ENCODE measurements at places on chromosomes 2 and 18.

DNA sequence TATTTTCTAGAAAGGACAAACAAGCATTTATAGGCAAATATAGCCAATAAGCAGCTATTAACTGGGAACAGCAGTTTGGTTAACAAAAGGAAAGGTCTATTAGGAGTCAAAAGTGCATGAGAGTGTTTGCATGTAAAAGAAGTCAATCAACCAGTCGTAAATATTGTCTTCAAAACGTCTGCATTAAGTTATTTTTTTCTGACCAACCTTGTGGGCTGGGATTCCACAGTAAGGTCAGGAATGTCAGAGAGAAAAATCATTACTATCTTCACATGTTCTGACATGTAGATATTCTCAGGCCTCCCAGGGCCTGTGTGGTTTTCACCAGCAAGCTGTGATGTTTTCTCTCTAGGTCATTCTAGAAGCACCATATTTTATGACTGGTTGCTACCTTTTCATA is 922.5 kb downstream of the SUCLG1 start:
- DNase-seq = no peak

GRCh38 chr18:6741232-6741663 is 11.7 kb downstream of the ARHGAP28 start:
- no peak for DNase-seq

GRCh38 chr2:233977296-233977837 is 60.2 kb downstream of the TRPM8 start:
- no peak for DNase-seq

- DNase-seq = no peak
Measured at GRCh38 chr2:157290525-157290924, 33.0 kb downstream of the GALNT5 start.

DNA sequence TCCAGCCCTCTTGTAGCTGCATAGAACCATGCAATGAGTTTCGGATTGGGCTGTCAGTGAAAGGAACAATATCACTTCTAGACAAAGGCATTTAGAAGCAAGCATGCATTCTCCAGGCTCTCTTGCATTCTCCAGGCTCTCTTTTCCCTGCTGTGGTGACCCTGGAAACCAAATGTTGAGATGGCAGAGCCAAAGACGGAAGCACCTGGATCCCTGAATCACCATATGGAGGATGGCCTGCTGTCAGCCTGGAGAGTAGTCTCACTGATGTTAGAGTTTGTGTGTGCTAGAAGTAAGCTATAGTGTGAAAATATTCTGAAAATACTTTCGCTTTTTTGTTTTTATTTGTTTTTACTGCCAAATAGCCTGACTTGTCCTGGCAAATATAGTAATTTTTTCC is 203.9 kb downstream of the C1D start:
- DNase-seq = no peak

DNA sequence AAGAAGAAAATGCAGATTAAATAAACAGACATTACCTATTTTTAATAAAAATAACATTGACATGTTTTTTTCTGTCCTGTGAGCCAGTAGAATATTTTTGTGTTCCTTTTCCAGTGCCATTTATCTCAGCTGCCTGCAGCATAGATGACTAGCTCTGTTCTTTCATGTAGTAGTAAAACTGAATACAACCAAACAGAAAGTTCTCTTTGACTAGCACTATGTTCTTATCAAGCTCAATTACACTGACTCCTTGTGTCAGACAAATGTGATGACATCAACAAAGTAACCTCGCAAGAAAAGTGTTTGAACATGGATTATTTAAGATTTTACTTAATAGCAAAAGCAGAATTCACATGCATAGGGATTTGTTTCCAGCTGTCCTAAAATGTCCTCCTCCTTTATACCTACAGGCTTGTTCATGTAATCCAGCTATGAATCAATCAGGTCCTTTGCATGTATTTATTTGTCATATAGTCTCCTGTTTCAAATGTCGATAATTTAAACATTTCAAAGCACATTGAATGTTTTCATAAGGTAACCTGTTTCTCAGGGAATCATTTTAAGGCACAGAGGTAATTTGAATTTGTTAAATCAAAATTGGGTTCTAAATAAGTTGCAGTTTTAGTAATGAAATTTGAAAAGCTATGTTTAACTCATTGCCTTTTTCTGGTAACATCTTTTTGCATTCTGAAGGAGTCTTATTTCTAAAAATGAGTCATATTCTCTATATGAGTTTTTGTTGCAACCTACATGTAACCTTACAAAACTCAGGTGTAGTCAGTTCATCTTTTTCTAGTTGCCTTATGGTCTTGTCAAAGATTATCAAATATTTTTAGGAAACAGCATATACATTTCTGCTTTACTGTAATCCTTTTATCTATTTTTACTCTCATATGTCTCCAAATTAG is 215.3 kb upstream of the GULP1 start:
- DNase-seq = no peak

GRCh38 chr2:47737-48136 is 1.4 kb upstream of the FAM110C start:
- DNase-seq = no peak

- DNase-seq = no peak
Measured at GRCh38 chr18:61679836-61680235, 213.0 kb downstream of the RNF152 start.

DNA sequence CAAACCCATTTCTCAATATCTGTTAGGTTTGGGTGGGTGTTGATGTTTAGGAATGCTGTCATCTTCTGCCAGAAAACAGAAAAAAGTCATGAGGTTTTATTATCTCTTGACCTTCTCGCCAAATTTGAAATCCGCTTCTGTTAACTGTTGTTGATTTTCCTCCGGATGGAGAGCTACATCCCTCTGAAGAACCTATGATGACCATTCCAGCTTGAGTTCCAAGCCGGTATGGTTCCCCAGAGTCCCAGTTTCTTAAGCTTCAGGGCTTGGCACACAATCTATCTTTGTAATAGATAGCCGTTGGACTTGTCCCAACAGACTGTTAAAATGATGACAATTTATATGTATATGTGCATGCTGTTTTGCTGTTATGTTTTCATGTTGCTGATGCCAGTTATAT is 1201.0 kb downstream of the LRP1B start:
- DNase-seq = no peak

DNA sequence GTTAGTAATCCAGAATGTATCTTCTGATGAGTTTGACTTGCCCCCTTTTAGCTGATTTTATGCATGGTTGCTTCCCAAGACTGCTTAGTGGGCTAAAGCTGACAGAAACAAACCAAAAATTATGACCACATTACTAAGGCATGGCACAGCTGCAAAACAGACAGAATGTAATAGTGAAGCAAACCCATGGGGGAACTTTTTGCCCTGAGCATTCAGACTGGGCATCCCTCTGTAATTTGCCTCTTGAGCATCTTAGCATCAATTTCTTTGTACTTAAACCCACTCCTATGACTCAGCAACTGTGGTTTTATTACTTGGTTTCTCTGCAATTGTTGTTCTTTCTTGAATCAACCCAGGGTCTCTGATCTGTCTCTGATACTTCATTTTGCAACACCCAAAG is 487.3 kb upstream of the DCC start:
- DNase-seq = no peak

DNA sequence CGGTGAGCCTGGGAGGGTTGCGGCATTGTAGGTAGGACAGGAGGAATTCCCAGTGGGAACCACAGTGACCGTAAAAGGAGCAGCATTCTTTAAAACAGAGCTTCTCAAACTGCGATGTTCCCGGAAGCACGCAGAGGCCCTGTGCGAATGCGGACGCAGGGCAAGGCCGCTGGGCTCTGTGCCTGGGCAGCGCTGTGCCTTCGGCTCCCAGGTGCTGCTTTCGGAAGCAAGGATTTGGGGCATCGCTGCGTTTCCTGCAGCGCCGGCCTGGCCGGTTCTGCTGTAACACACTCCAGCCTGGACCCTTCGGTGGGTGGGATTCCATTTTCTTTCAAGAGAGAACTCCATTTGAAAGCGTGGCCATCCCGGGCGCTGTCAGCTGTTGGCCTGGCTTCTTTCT is 118.6 kb downstream of the PTGR3 start:
- no peak for DNase-seq

DNA sequence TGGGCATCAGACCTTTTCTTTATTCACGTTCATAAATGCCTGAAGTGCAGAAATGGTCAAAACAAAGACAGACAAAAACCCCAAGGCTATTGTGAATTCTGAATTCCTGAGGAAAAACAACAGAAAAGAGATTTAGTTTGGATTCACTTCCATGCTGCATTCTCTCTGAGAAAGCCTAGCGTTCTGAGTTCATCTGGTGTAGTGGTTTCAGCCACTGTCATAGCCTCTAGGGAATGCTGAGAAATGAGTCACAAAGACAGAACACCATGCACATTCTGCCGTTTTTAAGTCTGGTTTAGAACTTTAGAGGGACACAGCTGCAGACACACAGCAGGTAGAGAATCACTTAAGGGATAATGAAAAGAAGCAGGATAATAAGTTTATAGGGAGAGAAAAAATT is 93.8 kb downstream of the LRP1B start:
- DNase-seq = no peak

DNA sequence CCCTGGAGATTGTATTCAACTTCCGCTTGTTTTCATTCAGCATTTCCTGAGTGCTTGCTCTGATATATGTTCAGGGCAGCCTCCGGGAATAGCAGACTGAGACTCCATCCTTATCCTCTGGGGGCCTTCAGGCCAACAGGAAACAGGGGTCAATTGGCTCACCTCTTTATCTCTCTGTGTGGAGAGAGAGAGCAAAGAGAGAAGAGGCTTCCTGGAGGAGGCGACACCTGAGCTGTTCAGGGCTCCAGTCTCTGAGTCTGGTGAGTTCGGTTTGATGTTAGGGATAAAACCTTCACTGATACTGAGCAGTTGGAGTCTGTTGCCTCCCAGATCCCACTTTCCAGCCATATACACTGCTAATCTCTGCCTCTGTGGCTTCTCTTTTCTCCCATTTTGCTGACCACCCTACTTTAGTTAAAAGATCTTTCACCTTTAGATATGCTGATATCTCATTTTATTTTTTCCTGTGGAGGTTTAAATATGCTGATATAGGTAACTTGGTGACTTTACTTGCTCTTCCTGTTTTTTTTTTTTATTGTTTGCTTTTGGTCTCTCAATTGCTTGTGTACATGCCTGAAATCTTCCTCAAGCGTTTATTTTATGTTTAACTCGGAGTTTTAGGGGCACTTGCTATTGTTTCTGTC is 56.9 kb downstream of the KCNS3 start:
- no peak for DNase-seq
